ENCODE measurements at places on chromosomes 11 and 22.

DNA sequence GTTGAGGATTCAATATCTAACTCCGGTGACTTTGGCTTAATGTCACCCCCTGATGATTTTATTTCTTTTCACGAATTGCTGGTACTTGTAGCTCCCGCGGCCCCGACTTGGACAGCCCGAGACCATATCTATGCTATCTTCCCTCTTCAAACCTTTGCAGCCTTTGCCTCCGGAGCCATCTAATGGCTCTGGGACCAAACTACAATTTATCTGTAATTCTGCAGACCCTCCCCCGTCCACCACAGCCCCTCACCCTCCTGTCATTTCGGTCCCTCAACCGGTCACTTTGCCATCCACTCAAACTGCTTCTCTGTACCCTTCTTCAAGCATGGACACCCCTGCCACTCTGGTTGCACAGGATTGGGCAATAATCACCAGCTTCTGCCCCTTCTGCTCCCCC lies 25.7 kb upstream of the ALDH3B2 start:
- DNase-seq, result no peak

DNA sequence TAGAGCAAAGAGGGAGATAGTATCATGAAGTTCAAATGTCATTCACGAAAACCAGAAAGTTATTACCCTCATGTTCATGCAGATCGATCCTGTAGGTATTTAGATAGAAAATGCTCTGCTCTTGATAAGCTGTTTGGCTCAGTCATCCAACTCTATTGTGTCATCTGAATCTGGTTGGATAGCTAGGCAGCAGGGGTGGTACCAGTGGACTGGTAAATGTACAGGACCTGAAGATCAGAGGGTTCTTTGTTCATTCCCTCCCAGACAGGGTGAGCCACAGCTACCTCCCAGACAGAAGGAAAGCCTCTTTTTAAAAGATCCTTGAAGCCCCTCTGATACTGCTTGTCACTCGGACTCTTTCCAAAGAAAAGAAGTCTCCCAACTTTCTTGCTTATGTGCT lies 29.8 kb upstream of the DRD2 start:
- no peak for DNase-seq

GRCh38 chr22:44057401-44057987 lies 33.4 kb downstream of the PARVB start:
- no peak for DNase-seq

- DNase-seq, result no peak
Observed at GRCh38 chr11:13073119-13073981, 64.2 kb downstream of the RASSF10 start.

GRCh38 chr11:116162086-116162885 lies 610.5 kb downstream of the BUD13 start:
- no peak for DNase-seq

DNA sequence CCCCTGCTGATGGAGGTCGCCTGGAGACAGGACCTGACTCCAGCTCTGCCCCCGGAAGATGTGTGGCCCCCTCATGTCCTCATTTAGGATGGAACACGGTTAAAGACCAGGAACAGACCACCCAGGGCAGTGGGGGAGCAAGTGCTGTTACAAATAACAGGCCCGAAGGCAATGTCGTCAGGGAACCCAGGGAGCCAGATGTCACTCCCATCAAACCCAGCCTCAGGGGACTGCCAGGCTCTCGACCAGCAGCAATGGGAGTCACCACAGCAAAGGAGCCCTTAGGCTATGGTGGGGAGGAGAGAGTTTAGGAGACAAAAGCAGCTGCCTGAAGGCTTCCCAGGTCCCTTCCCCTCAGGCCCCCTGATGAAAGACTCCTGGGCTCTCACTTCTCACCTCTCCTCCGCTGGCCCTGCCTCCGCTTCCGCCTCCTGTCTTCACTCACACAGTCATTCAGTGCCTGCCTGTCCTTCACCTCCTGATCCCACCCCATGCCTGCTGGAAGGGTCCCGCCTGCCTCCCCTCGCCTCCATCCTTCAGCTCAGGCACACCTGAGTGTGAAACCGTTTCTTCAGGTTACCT lies 4.4 kb downstream of the RPS19BP1 start:
- no peak for DNase-seq

DNA sequence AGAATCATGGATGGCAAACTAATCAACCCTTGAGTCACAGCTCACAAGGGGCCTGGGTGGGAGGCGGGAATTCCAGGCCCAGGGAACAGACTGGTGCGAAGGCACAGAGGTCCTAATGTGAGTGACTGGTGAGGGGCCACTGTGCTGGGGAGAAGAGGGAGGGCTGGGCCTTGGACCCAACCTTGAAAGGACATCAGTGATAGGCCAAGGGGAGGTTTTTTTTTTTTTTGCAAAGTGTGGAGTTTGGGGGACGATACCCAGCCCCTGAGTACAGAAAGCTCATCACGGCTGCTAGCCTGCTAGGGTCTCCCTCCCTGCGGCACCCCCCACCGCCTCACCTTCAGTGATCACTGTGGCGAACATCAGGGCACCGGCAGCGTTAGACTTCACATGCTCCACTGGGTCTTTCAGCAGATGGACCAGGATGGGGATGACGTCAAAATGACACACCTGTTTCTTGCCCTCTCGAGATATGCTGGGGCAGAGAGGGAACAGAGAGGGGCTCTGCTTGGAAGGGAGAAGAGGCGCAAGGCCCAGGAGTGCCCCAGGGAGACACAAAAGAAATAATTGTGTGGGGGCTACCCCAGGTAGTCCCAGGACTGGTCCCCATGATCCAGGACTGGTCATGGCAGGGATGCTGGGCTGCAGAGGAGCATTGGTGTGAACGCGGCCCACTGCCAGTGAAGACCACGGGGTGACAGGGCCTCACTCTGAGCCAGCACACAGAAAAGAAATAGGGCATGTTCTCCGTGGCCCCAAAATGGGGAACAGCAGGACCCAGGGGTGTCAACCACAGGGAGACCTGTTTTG lies 8.6 kb upstream of the GNAZ start:
- no peak for DNase-seq

- DNase-seq, result no peak
Observed at GRCh38 chr11:34358258-34358727, 483 bp upstream of the ABTB2 start.

DNA sequence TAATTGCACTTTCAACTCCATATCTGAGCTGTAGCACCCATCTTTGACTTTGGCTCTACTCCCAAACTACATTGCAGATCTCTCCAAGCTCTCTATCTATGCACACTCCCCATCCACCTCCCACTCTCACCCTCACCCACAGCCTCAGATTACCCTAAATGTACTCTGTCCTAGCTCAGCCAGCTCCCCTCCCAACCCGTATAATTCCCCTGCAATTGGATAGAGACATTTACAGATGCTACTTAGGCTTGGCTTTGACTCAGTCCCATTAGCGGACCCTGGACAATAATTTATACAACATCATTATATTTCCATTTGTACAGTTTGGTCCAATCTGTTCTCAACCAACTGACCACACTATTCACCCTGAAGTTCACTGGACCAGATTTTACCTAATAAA lies 338.9 kb upstream of the ANO3 start:
- no peak for DNase-seq

DNA sequence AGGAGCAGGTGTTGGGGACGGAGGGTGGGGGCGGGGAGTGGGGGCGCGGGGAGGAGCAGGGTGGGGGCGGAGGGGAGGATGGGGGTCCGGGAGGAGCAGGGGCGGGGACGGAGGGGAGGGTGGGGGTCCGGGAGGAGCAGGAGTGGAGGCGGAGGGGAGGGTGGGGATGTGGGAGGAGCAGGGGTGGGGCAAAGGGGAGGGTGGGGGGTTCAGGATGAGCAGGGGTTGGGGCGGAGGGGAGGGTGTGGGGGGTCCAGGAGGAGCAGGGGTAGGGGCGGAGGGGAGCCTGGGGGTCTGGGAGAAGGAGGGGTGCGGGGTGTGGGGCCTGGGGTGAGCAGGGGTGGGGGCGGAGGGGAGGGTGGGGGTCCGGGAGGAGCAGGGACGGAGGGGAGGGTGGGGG lies 17.1 kb downstream of the CRELD2 start:
- peak; percentile 43 for DNase-seq

DNA sequence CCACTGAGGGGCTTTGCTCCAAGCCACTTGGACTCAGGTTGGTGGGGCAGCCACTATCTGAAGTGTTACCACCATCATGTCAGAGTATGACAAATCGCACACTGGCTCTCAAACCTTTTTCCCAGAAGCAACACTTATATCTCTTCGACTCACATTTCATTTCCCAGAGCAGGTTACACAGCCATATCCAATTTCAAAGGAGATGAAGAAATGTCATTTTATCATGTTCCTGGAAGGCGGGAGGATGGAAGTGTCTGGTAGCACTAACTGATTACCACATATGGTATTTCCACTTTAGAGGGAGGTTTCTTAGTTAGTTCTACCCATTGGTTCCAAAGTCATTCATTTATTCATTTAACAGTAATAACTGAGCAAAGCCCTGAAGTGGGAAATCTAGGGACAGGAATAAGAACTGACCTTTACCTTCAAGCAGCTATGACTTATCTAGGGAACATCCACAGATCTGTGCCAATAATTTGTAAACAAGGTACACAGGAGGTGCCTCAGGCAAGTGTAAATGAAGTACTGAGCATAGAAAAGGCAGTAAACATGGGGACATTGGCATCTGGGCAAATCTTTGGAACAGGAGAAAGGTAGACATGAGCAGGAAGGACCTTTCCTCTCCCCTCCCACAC lies 54.9 kb upstream of the LRRC55 start:
- no peak for DNase-seq

DNA sequence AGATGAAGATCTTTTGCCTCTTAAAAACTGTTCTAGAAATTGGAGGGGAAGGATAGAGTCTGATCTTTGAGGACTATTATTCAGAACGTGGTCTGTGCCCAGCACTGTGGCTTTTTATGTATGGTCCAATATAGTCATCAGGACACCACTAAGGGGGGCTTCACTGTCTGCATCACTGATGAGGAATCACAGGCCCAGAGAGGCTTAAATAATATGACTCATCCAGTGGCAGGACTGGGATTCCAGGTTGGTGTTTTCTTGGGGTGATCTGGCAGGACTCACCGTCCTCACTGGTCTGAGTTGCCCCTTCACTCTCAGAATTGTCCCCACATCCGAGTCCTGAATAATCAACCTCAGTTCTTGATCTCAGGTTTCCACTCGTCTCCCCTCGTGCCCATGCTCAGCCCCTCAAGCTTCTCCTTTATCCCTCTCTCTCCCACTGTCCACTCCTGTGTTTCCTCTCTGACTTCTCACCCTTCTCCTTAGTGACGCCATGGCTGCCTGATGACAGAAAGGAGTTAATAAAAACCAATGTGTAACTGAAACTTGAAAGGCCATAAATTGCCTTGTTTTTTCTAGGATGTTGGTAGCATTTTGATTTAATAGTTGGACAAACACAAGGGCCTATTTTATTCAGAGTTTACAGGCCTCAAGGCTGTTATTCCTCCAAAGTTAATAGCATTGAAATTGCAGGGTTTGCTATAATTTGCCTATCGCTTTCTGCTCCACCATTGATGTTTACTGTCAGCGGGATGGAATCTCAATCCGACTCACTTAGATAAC lies 95.7 kb upstream of the NNMT start:
- DNase-seq, result no peak

- DNase-seq, result no peak
Observed at GRCh38 chr11:129785383-129786111, 30.1 kb upstream of the TMEM45B start.

DNA sequence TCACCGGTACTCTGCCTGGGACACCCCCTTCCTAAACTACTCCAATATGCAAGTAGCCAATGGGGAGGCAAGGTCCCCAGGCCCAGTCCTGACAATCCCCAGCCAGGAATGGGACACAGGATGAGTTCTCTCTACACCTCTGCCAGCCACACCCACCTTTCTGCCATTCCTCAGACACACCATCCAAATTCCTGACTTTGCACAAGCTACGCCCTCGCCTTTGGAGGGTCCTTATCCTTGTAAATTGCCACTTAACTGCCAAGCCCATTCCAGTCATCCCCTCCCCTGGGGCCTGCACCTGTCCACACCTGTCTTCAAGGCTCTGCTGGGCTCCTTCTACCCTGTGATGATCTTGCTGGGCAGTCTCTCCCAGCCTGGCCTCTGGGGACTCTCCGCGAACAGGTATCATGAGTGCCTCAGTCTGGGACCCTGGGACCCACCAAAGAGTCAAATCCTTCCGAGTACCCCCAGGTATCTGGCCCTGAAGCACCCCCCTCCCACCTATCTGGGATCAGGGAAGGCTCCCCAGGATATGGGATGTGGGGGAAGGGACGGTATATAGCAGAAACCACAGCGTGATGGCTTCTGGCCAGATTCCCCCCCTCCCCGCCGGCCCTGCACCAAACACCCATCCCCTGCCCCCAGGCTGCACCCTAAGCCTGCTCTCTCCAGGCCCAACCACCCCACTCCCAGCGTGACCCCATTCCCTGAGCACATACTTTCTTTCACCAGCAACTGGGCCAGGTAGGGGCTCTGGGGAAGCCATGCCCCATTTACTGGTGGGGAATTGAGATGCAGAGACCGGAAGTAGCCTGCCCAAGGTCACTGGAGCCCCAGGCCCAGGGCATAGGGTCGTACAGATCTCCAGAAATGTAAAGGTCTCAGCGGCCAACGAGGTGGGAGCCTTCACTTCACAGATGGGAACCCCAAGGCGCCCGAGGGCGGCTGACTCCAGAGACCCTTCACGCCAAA lies 806 bp downstream of the ARAP1 start:
- DNase-seq, result no peak

DNA sequence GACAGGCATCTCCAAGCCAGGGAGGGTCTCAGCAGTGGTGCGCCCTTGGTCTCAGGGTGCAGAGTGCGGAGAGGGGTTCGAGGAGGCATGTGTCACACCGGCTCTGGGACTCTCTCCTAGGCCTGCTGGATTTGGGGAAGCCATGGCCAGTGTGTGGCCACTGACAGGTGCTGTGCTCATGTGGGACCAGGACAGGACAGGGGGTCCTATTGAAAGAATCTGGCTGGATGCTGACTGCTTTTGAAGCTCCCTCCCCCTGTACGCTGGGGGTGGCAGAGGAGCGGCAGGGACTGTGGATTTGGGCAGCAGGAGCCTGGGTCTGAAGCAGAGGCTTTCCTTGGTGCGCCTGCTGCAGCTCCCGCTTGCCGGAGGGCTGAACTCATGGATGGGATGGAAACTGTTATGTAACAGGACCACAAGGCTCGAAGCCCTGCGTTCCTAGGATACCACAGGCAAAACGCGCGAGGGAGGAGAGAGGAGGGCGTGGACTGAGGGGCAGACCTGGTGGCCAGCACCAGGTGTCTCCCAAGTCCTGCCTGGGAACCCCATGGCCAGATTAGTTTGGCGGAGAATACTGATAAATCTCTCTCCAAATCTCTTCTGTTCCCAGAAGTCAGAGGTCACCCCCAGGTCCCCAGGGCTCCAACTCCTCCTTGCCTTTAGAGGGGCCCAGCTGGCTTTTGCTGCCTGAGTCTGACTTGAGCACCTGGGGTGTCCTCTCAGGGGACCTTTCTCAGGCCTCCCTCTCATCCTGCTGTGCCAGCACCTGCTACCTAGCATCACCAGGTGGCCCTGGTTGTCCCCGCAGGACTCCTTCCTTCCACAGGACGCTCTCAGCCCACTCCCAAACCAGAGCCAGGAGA lies 13.8 kb upstream of the TEF start:
- DNase-seq, result no peak
